ENCODE measurements at places on chromosomes 6 and 20. TPM values are rescaled to one million over a fixed set of nuclear protein-coding genes. Genes with fewer than 3 reads are reported as not detected.

B3GAT2 gene
- polyA plus RNA-seq: 0.93 TPM

DNA sequence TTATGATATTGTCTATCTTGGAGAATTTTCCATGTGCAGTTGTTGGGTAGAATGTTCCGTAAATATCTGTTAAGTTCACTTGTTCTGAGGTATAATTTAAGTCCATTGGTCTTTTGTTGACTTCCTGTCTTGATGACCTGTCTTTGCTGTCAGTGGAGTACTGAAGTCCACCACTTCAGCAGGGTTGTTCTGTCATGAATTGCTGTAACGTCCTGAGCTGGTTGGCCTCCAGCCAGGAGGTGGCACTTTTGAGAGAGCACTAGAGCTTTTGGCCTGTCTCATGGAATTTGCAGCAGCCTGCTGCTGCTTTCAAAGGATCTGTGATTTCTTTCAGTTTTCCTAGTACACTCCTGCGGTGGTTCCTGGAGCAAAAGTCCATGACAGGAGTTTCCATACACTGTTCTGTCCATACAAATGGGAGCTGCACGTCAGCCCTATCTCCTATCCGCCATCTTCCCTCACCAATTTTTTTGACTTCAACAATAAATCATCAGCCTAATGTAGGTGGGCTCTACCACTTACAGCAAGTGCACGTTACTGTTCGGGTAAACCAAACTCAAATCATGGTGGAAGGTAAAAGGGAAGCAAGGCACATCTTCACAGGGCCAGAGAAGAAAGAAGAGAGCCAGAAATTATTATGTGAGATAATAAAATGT, 46.9 kb upstream of the TRERF1 start:
- no peaks in the 10 kb centered on the region for H3K4me1 ChIP-seq
- no peak for DNase-seq
- peaks cover 5% of the 10 kb centered on the region for H3K36me3 ChIP-seq
- H3K27me3 ChIP-seq: peaks cover 49% of the 10 kb centered on the region

DNA sequence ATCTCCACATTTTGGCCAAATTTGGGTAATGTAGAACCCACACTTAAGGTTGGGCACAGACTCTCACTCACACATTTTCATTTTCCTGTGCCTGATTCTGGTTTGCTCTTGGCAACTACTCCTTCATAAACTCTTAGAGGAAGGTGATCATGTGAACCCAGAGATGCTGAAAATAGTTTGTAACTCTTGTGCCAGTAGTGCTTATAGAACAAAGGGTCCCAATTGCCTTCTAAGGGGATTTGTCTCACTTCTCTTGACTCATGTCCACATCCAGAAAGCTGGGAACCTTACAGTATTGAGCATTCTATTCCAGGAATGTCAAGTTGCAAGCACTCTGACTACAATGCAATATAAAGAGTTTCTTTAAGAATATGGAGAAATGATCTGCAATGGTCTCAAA, 62.0 kb upstream of the TASP1 start:
- no peak overlapping the region for H3K4me3 ChIP-seq
- no peaks in the 10 kb centered on the region for H3K36me3 ChIP-seq
- peaks cover 2% of the 10 kb centered on the region for H3K4me1 ChIP-seq

- no peaks in the 10 kb centered on the region for H3K36me3 ChIP-seq
- H3K27ac ChIP-seq: no peak overlapping the region
- H3K27me3 ChIP-seq: no peaks in the 10 kb centered on the region
- peaks cover 6% of the 10 kb centered on the region for H3K4me1 ChIP-seq
- no peak overlapping the region for H3K4me3 ChIP-seq
Observed at GRCh38 chr6:46116289-46116688, 13.5 kb upstream of the ENPP4 start.

BNIP5 gene
- not detected for polyA plus RNA-seq

DNA sequence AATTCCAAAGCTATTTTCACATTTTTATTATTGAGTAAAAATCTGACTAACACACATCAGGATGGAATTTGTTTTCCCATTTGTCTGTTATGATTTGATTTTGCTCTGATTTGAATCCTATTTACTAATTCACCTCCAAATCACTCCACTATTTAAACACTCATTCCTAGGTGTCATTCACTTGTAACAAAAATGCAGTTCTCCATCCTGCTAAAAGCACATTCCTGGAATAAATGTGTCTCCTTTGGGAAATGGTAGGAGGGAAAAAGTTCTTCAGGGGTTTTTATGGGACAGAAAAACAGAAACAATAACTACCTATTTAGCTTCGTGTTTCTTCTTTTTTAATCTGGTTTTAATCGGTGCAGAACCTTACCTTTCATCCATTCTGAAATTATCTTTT, 494.1 kb upstream of the CITED2 start:
- H3K27me3 ChIP-seq: no peaks in the 10 kb centered on the region
- no peaks in the 10 kb centered on the region for H3K4me1 ChIP-seq
